MV-4-11 (cell line): ENCODE measurements at places on chromosomes 7 and 10.

- DNase-seq: no peak
Observed at GRCh38 chr7:129782818-129783583, 169.8 kb downstream of the UBE2H start.

DNA sequence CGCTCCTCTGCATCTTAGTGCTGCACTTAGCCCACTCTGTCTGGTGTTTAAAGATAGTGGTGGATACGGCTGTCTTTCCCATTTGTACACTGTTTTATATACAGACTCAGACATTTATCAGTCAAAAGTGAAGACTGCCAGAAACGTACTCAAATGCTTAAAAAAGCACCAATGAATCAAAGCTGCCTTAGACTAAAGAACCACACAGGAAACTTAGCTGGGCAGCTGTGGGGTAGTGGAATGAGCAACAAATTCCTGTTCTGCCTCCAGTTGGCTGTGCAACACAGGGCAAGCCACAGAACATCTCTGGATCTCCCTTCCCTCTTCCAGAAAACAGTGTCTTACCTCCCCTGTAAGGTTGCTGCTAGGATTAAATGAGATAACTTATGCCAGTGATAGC is 76.0 kb downstream of the ATXN7L1 start:
- DNase-seq: no peak

DNA sequence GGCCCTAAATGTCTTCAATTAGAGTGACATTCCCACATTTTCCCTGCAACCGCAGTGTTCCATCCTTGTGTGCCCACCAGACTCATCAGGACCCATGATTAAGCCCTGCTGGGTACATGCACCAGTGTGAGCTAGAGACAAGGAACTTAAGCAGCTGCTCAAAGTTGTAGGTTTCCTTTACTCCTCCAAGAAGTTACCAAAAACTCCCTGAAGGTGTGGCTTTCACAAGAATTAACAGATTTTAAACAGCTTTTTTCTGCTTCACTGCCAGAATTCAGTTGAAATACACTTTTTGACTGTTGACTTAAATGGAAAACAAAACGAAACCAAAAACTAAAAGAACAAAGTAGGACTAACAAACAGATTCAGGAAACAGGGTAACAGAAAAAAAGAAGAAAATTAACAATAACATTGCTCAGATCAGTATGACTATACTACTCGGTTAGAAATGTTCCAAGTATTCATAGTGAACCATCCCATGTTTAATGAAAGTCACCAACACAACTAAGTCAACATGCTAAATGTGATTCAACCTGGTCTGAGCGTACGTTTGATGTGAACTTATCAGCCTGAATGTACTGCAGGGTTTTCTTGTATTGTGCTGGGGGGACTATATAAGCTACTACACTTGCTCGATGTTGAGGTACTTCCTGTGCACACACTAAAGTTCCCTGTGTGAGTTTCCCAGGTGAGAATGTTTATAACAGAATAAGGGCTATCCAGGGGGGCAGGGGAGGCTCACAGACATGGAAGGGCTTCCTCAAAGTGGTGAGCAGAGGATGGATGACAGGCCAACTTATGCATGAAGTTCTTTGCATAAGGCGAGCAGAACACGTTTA is 22.2 kb downstream of the SLC37A3 start:
- no peak for DNase-seq

DNA sequence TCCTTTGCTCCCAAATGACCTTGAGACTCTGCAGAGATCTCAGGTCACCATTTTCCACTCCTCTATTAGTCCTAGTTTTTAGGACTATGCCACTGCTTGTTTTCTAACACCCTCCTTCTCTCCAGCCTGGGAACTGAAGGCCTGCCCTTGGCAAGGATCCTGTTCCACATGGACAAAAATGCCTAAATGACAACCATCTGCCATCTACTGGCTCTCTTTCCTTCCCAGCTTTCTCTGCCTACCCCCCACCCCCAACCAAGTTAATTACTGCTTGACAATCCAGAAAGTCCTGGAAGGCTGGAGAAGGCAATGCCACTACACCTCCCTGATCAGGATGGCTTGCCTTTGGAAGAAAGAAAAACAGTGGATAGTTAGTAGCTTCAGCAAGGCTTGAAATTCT is 44.8 kb upstream of the SP8 start:
- DNase-seq: no peak

- no peak for DNase-seq
Observed at GRCh38 chr10:84193327-84193726, 1.0 kb upstream of the CDHR1 start.

- no peak for DNase-seq
Observed at GRCh38 chr7:80346704-80347103, 165.2 kb downstream of the GNAT3 start.

DNA sequence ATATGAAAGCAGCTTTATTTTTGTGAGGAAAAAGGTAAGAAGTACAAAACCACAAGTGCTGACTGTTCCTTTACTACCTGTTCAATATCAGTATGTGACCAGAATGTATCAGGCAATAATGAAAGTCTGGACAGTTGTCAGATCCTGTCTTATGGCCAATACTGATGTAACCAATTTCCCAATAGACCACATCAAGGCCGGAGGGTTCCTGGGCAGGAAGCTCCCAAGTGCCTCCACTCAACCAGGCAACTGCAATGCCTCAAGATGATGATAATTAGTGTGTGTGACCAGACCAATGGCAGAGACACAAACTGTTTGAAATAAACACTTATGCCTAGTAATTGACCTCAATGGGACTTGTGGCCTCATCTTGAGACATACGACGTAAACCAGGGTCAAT is 149.4 kb upstream of the ASAH2 start:
- no peak for DNase-seq

- DNase-seq: no peak
Observed at GRCh38 chr7:91198371-91198770, 65.9 kb upstream of the FZD1 start.

DNA sequence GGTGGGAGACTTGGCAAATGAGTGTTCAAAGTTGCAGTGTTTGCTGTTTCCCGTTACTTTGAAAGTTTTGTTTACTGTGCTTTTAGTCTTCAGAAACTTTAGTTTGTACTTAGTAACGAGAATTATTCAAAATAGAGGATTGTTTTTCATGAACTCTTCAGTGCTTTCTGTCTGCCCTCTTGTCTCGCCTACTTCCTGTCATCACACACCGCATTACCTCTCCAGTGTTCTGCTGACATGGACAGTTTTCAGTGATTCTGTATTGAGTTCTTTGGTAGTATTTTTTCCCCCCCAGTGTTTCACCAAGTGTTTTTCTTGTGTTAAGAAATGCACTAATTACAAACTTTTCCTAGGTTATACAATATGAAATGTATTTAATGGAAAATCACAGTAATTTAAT is 207.0 kb downstream of the MLLT10 start:
- DNase-seq: no peak

DNA sequence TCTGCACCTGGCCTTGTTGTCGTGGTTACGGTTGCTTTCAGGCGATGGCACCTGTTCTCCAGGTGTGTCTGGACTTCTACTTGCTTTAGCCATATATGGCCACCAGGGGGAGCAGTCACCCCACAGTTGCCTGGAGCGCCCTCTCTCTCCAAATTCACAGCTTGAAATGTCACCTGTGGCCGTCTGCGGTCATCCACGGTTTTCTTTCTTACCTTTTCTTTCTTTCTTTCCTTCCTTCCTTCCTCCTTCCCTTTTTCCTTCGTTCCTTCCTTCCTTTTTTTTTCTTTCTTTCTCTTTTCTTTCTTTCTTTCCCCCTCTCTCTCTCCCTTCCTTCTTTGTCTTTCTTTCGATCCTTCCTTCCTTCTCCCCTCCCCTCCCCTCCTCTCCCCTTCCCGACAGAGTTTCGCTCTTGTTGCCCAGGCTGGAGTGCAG is 150.5 kb upstream of the VKORC1L1 start:
- no peak for DNase-seq

- no peak for DNase-seq
Observed at GRCh38 chr7:149666360-149666945, 106.9 kb downstream of the ZNF467 start.

DNA sequence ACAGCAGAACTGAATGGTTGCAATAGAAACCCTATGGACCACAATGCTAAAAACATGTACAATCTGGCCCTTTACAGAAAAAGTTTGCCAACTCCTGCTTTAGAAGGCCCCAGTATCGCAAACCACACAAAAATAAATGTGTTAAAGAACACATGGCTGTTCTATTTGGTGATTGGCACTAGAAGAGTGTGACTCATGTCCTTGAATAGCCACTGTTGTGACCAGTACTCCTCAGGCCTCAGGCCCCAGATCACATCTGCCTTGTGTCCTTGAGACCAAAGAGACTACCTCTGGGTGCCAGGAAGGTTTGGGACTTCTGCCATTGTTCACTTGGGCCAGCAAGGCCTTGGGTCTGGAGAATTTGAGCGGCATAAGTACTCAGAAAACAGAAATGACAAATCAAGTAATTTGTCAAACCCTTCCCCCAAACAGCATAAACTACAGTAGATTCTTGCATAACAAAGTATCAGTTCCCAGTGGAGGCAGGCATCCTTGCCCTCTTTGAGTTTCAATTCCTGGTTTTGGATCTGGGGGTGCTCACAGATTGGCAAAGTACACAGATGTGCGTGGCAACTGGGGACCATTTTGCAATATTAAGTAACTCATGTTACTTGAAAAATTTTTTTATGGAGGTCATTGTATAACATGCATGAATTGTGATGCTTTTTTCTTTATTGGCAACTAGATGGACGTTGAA is 50.2 kb downstream of the MTURN start:
- peak; percentile 100 for DNase-seq

DNA sequence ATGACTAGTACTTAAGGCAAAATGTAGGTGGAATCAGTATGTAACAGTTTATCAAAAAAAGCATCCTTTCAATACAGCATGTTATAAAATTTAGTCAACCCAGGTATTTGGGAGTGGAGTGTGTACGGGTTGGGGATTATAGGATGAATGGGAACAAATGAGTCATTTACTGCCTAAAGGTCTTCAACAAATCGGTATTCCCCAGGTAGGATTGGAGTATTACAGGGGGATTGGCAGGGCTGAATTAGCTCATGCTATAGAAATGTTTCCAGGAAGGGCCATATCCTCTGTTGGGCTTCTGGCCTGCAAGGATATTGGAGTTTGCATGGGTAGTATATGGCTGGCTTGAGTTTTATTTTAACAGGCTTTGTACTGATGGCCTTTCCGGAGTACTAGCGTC is 723.7 kb downstream of the SORCS1 start:
- DNase-seq: no peak

- DNase-seq: no peak
Observed at GRCh38 chr7:31129067-31129466, 77.0 kb downstream of the ADCYAP1R1 start.

- no peak for DNase-seq
Observed at GRCh38 chr7:4234498-4234855, 447.6 kb upstream of the FOXK1 start.

GRCh38 chr10:97687785-97688781 is 1.0 kb upstream of the AVPI1 start:
- DNase-seq: peak; percentile 26

DNA sequence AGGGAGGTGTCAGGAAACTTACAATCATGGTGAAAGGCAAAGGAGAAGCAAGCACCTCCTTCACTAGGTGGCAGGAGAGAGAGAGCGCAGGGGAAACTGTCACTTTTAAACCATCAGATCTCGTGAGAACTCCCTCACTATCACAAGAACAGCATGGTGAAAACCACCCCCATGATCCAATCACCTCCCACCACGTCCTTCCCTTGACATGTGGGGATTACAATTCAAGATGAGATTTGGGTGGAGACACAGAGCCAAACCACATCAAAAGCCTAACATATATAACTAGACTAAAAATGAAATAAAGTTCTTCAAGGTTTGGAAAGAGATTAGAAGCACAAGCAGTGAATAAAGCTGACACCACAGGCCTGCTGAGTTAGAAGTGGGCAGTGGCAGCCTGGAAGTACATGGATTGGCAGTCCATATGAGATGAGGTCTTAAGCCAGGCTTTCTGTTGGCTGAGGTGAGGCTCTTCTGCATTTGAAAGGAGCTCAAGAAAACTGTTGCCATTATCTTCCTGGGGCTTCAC is 96.4 kb upstream of the MDFIC start:
- no peak for DNase-seq

- DNase-seq: peak; percentile 6
Observed at GRCh38 chr10:50431791-50432190, 180.5 kb upstream of the ASAH2 start.

GRCh38 chr7:37960483-37960882 is 40.0 kb downstream of the EPDR1 start:
- no peak for DNase-seq

GRCh38 chr7:2928613-2929311 is 84.7 kb upstream of the GNA12 start:
- no peak for DNase-seq

GRCh38 chr10:49650724-49651034 is 28.8 kb upstream of the C10orf53 start:
- no peak for DNase-seq

DNA sequence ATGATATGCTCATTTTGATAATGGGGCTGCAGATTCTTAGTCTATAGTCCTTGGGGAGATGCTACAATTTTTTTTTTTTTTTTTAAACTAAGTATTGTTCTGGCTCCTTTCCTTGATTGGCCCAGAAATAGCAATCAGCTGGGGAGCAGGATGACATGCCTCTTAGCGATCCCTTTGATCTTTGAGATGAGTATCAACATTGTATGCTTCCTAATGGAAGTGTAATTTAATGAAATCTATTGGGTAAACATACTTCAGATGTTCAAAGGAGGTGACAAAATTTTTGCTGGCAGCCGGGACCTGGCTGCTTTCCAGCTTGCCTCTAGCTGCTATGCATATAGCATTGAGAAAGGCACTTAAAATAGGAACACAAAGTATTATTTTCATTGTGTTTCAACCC is 43.5 kb downstream of the VTI1A start:
- no peak for DNase-seq

DNA sequence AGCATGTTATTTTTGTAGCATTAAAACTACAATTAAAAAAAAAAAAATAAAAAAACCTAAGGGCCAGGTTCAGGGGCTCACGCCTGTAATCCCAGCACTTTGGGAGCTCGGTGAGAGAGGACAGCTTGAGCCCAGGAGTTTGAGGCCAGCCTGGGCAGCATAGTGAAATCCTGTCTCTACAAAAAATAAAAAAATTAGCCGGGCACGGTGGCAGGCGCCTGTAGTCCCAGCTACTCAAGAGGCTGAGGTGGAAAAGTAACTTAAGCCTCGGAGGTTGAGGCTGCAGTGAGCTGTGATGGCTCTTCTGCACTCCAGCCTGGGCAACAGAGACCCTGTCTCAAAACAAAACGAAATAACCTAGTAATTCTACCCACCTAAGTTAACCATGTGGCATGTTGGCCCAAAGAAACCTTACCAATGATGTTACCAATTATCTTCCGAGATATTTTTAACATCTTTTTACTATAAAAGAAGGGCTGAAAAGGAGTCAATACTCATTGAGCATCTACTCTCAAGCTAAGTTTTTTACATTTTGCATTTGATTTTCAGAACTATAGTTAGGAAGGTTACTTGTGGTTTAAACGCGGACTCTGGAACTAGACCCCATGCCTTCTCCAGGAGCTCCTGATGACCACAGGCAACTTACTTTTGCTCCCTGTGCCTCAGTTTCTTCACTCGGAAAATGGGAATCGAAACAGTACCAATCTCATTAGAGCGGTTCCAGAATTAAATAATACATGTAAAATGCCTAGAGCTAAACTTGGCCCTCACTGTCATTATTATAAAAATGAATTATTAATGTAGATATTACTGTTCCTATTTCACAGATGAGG is 1.4 kb downstream of the ITGB1 start:
- no peak for DNase-seq
